ENCODE measurements at places on chromosomes 1 and 21.

- DNase-seq, result no peak
Observed at GRCh38 chr21:46021978-46022544, 40.5 kb downstream of the COL6A1 start.

GRCh38 chr1:211333906-211334305, 7.3 kb downstream of the TRAF5 start:
- DNase-seq, result no peak

DNA sequence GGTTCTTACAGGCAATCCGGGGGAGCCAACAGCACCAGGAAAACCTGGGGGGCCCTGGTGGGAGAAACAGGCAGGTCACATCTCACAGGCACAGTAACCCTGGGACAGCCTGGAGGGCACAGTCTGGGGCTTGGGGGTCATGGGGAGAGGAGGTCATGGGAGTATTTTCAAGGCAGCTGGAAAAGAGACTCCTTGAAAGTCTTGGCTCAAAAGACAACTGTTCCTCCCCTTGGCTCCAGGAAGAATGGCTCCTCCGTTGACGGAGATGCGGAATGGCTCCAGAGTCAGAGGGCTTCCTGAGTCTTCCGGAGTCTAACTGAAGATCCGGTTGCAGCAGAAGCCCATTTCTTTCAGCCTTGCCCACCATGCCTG, 25.9 kb upstream of the PEF1 start:
- DNase-seq, result no peak

GRCh38 chr21:8989261-8989711, 1532.1 kb upstream of the TPTE start:
- no peak for DNase-seq

- no peak for DNase-seq
Observed at GRCh38 chr21:34037009-34037795, 36.2 kb upstream of the MRPS6 start.

- DNase-seq, result no peak
Observed at GRCh38 chr21:34367320-34367935, 3.6 kb downstream of the KCNE2 start.

DNA sequence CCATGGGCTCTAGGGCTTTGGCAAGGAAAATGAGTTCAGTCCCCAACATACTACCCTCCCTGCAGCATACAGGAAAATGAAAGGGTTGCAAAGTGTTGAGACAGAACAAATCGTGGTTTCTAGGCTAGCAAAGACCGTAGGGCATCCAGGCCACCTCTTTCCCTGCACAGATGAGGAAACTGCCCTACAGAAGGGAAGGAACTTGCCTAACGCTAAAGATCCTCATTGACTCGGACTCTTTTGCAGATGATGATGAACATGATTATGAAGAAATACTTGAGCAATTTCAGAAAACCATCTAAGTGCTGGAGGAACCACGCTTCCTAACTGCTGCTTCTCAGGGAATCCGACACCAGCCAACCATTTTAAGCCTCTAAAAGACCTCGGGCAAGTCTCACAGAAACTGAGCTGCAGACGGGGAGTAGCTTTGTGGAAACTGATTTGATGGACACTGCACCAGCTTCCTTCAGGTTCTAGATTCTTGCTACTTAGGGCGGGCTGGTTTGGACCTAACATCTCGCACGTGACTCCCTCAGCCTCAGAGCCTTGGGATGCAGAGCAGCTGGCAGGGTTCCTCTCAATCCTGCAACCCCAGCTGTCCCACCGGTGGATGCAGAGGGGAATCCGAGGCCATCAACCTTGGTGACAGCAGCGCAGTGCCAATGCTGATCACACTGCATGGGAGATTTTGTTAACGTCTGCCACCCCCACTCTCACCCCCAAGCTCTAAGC, 13.4 kb downstream of the THEMIS2 start:
- no peak for DNase-seq

DNA sequence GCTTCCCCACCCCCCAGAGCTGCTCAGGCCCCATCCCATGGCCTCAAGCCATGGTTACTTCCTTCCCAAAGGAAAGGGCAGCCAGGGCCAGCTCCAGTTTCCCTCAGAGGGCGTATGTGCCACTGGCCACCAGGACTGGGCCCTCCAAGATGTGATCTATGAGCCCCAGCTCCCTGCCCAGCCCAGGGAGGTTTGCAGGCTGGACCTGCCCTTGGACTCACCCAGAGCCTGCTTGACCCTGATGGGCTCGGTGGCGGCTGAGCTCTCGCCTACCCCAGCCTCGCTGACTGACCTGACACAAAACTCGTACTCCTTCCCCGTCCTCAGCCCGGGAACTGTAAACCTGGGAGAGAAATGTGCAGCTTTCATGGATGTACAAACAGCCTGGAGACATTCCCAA, 29.6 kb downstream of the MYOM3 start:
- no peak for DNase-seq

DNA sequence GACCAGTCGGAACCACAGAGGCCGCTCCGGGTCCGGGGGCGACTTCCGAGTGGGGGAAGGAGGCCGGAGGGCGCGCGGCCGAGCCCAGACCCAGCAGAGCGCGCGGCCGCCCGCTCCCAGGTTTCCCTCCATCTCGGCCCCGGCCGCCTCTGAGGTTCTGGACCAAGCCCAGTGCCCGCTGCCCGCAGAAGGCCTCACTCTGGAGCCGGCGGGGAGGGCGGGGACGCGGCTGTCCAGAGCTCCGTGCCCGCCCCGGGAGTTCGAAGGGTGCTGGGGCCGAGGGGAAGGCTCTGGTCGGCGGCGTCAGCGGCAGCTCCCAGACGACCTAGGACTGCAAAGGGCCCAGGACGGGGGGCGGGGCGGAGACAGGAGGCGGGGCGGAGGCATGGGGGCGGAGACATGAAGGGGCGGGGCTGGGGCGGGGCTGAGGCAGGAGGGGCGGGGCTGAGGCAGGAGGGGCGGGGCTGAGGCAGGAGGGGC, 48.0 kb upstream of the SLC19A1 start:
- DNase-seq, result no peak

DNA sequence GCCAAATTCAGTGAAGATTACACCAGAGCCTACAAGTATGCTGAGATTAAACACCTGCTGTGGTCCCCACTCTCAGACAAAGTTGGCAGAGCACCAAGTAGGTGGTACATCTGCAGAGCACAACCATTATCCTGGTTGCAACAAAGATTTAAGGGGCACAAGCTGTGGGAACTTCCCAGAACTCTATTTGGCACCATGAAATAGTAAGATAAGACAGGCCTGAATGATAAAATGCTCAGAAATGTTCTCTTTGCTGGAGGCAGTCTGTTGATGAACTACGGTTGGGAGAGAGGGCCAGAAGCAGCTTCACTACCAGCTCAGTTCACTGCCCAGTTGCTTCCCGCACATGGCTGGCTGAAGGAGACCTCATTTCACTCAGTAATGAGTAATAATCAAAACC, 19.9 kb downstream of the RPL5 start:
- no peak for DNase-seq

- DNase-seq, result no peak
Observed at GRCh38 chr1:235078480-235079381, 49.9 kb downstream of the TOMM20 start.

DNA sequence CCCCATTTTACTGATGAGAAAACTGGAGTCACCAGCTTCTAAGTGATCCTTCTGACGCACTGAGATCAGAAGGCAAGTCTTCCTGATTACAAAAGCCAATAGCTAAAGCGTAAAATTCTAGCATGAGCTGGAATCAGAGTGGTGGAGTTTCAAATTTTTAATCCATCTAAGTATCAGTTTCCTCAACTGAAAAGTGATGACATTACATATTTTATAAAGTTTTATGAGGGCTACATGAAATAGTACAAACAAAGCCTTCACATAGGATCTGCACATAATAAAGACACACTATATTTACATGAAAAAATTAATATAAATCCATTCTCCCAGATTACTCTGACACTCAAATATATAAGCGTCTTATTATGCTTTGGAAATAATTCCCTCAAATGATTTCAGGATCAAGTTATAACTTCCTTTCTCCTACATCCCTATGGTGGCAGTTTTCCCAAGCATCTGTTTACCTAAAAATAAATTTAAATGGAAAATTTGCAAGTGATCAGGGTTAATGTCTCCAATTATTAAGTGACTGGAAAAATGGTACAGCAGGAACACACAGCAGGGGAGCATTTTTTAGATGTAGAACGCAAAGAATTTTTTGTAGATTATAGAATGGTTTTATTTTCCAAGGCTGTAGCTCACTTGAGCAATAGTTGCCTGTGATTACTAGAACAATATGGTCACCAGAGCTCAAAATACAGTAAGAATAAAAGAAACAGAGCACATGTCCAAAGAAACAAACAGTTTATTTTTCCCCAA, 490.4 kb upstream of the C1orf87 start:
- no peak for DNase-seq

DNA sequence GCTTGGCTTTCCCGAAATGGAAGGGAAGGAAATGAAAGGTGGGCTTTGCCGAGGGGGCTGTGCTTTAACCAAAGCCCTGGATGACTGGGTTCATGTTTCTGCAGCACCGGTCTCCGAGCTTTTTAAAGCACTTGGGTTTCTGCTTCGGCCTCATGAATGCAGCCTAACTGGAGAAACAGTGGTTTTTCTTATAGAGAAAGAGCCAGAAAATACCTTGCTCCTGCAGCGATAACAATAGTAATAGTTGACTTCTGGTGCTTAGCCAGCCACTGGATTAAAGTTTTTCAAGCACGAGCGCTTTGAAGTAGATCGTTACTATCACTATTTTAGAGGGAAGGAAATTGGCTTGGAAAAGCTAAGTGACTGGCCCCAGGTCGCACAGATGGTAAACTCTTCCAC, 500 bp upstream of the DOCK7 start:
- DNase-seq, result no peak

DNA sequence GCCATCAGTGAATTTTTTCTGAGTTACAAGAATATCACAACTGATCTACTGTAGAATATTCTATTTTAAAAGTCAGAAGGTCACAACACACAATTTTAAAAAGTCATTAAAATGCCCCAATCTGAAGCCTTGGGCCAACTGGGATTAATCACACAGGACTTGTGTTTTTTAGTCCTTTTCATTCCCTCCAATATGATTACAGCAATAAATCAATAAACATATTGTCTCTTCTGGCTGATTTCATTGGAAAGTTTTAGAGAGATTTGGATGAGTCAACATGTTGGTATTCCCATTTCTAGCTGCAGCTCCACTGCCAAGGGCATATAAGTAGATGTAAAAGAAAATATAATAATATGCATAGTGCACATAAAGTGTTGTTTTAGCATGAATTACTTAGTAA, 85.8 kb downstream of the NIBAN1 start:
- no peak for DNase-seq

- no peak for DNase-seq
Observed at GRCh38 chr1:111323231-111323630, 32.6 kb downstream of the CHIA start.

- no peak for DNase-seq
Observed at GRCh38 chr1:155715777-155716176, 26.9 kb downstream of the DAP3 start.

- DNase-seq, result no peak
Observed at GRCh38 chr1:56123421-56123820, 455.9 kb downstream of the PLPP3 start.

- DNase-seq, result no peak
Observed at GRCh38 chr1:154786804-154787570, 83.1 kb downstream of the KCNN3 start.

DNA sequence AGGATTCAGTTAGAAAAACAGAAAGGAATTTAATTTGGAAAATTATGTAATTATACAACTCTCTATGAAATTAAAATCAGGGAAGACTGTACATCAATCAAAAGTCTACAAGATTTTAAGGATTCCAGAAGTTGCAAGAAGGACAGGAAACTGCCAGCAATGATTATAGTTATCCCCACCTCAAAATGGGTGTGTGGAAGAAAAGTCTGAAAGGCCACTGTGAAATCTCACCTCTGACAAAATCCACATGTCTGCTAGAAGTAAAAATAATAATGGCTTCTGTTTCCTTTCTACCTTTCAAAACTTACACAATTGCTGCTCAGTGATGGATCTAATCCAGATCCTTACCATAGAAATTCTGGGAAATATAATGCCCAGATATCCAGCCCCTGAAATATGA, 708.1 kb upstream of the ADGRL4 start:
- no peak for DNase-seq

DNA sequence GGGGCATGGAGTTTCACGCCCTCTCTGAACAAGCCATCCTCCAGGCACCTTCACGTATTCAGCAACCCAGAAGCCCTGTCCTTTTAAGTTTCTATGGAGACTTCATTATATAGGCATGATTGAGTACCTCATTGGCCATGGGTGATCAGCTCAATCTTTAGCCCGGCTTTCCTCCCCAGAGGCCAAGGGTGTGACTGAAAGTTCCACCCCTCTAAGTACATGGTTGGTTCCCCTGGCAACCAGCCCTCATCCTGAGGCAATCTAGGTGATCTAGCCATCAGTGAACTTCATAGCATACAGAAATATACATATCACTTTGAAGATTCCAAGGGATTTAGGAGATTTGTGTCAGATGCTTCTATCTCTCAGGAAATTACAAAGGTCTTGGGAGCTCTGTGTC, 21.3 kb upstream of the DHX9 start:
- DNase-seq, result no peak

DNA sequence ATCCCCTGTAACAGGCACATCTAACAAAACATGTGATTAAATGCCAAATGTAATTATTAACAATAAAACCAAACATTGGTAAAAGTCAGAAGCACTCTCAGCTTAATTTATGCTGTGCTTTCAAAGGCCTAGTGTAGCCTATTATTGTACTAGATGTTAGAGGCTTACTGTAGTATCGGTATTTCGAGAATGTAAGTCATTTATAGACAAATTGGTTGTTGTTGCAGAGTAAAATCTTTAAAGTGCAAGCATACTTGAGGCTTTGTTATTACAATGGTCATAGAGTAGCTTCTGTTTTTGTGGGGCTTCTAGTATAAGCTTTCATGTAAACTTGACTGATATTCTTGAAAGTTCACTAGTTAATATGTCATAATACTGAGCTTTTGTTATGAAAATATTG, 965.8 kb downstream of the PLA2G4A start:
- DNase-seq, result no peak

- DNase-seq, result no peak
Observed at GRCh38 chr1:205294934-205295333, 26.6 kb downstream of the NUAK2 start.

- no peak for DNase-seq
Observed at GRCh38 chr1:27872802-27873551, 633 bp downstream of the THEMIS2 start.

- DNase-seq, result no peak
Observed at GRCh38 chr1:185406006-185406690, 89.1 kb upstream of the IVNS1ABP start.

GRCh38 chr21:37407719-37408420, 41.3 kb downstream of the DYRK1A start:
- DNase-seq, result no peak

DNA sequence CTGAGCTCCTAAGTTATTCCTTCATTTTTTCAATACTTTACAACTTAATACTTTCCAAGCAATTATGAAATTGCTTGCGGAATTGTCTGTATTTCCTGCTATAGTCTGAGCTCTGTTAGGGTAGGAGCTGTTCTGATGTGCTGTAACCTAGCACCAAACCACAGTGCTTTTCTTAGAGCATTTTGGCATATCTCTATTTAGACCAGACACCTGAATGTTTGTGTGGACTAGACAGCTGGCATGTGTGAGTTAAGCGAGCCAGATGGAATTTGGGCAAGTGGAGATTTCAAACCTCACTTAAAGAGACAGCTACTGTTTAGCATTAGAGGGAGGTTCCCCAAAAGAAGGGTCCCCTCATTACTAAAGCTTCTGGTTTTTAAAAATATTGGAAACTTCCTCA, 106.1 kb downstream of the RWDD3 start:
- no peak for DNase-seq
